Suppressor macrophage treated with lipopolysaccharide for 4 hours (primary cell): ENCODE measurements at places on chromosomes 4 and X.
A peak's percentile ranks its signal among the peaks of the same experiment; 100 is the strongest.

GRCh38 chr4:158605393-158605792, 66.3 kb downstream of the C4orf46 start:
- no peak for DNase-seq

DNA sequence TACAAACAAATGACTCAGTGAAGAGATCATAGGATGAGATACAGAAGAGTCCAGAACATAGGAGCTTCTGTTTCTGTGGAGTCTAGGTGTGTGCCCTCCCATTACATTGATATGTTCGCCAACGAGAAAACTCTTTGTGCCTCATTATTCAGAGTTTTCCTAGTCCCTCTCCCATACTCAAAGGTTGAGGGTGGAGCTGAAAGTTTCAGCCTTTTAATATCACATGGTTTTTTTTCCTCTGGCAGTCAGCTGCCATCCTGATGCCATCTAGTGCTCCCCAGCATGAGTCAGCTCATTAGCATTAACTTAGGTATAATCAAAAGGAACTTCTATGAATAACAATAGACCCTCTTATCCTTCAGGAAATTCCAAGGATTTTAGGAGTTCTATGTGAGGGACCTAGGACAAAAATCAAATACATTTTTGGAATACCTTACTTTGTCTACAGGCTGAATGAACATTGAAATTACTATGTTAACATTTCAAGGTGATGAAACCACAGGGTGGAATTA, 559.6 kb upstream of the AMOT start:
- no peak for DNase-seq

- DNase-seq = no peak
Observed at GRCh38 chrX:28549838-28550237, 37.4 kb upstream of the IL1RAPL1 start.

- DNase-seq = no peak
Observed at GRCh38 chr4:168836490-168836889, 173.6 kb downstream of the CBR4 start.

- no peak for DNase-seq
Observed at GRCh38 chr4:87192145-87192919, 28.1 kb downstream of the KLHL8 start.

DNA sequence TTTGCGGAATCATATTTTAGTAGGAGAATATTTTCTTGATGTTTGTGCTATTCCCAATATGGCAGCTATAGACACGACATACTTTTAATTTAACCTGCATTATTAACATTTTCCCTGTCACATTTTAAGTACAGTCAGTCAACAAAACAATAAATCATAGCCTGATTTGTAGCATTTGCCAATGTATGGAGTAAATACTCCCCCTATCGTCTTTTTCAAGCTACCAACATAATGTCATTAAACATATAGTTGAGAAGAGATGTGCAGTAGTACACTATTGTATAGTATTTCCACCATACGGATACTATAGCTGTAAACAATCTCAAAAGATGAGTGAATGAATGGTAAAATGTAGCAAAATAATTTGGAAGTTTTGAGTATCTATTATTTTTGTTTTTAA, 303.7 kb upstream of the MAGEB2 start:
- DNase-seq = no peak

DNA sequence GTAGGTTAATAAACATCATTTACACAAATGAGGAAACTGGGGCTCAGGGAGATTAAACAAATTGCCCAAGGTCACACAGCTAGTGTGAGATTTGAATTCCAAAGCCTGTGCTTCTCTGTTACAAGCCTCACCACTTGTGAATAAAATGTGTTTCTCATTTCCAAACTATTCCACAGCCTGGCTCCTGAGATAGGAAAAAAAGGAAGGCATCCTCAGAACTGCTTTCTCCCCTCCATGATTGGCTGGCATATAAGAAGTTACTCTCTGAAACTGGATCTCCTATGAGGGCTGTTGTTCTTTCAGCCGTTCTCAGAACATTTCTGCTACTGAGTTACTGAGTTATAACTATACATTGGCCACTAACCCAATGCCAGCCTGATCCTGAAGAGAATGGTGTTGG, 237.9 kb downstream of the MAML3 start:
- no peak for DNase-seq

- peak; percentile 5 for DNase-seq
Observed at GRCh38 chrX:57453901-57454300, 137.9 kb upstream of the ZXDB start.

DNA sequence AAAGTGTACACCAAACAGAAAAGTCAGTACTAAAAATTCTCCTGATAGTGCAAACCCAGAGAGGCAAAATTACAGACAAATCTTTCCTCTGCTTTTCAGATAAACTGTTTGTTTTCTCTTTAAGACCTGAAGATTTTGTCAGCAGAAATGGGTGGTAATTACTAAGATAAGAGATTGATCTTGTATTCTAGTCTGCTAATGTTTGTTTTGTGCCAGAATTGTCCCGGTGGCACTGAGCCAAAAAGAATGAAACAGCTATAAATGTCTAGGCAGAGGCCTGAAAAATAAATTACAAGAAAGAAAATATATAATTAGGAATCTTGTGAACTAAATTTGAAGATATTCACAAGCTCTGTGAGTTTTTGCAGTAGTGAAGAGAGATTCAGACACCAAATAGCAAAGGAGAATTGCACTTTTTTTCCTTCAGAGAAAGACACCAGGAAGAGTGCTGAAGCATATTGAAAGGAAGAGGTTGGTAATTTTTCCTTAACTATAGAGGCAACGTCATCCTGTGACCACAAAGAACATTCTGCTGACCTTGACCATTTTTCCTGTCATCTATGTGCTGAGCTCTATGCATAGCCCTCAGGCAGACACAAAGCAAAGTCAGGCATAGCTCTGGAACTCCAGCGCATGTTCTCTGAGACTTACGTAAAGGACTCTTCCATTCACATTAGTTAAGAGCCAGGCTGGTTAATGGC, 314.5 kb upstream of the RASGEF1B start:
- peak; percentile 35 for DNase-seq

DNA sequence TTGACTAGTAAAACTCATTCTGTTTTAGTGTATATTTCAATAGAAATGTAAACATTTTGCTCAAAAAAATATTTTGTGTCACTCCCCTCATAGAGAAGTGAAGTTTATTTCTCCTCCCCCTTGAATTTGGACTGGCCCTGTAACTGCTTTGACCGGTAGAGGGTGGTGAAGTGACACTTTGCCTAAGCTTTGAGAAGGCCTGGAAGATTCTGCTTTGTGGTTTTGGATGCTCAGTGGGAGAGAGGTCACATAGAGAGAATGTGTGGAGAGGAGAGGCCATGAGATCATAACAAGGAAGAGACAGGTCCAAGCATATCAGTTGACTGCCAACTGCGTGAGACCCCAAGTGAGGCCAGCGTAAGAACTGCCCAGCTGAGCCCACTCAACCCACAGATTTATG, 19.1 kb upstream of the ARX start:
- no peak for DNase-seq

DNA sequence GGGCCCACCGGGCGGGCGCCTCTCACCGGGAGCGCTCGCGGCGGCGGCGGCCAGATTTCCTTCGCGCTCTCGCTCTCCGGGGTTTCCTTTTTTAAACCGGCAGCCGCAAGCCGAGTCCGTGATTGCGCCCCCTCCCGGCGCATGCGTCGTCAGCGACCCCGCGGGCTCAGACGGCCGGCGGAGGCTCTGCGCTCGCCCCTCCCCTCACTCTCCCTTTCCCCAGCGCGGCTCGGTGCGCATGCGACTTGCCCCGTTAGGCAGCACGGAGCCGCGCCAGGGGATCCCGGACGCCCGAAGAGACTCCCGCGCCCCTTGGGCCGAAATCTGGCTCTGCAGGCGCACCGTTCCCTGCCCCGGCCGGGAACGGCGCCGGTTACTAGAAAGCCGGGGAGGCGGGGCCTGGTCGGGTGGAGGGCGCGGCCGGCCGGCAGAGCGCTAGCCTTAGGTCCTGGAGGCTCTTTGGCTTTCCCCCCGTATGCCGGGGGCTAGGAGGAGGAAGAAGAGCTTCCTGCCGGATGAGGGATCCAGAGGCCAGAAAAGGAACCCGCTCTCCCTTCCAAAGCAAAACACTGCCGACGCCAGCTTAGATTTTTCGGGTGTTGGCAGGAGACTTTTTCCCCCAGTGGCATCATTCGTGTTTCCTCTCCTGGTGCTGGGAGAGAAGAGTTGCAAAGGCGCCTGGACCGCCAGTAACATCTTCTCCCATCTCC, at the start of gene CLOCK:
Gene CLOCK, minus strand, starts transcription at position 154 of the 710 bp plus-strand sequence. CDS start 64,124 bp downstream, outside the sequence.
- peak; percentile 89 for DNase-seq

GRCh38 chrX:66728818-66729271, 90.0 kb upstream of the EDA2R start:
- peak; percentile 31 for DNase-seq

DNA sequence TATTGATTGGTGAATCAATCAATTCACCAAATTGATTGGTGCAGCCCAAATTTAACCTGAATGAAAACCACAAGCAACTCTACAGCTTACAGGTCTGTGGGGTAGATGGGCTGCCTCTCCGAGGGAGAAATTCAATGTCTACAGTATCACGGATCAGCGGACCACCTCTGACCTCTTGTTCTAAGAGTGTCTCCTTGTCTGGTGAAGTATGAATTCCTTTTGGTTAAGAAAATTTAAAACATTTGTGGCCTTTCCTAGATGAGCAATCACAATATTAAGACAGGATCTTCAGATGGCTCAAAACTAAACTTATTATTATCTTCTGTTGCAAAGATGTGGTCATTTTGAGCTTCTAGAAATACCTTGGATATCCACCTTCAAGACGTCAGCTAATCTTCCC, 153.3 kb downstream of the IL15 start:
- DNase-seq = no peak

- DNase-seq = no peak
Observed at GRCh38 chr4:82136161-82136801, 237.5 kb downstream of the HNRNPD start.

DNA sequence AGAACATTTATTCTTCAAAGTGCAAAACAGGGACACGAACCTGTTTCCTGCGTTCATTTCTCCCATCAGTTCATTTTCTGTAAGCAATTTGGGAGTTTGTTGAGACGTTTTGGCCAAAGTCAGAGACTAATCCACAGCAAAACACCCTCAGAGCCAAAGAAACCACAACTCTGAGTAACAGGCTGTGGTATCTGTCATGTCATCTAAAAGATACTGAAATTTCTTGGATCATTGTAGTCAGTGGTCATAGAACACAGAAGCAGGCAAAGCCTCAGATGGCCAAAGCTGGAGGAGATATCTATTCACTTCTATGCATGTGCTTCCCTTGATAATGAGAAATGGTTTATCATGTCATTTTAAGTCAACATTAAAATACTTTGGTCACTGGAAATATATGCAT, 485.6 kb upstream of the GALNT7 start:
- DNase-seq = no peak

GRCh38 chrX:153775293-153776119, 5.3 kb upstream of the SRPK3 start:
- DNase-seq = no peak

GRCh38 chrX:38662640-38663039, 101.3 kb downstream of the TSPAN7 start:
- no peak for DNase-seq

GRCh38 chr4:22824091-22824490, 131.4 kb downstream of the GBA3 start:
- no peak for DNase-seq

GRCh38 chr4:53906606-53907190, 157.7 kb downstream of the CHIC2 start:
- no peak for DNase-seq

DNA sequence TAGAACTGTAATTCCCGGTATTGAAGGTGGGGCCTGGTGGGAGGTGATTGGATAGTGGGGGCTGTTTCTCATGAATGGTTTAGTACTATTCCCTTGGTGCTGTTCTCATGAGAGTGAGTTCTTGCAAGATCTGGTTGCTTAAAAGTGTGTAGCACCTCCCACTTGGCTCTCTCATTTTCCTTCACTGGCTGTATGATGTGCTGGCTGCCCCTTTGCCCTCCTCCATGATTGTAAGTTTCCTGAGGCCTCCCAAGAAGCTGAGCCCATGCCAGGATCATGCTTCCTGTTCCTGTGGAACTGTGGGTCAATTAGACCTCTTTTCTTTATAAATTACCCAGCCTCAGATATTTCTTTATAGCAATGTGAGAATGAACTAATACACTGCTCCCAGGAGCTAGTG, 8.7 kb downstream of the ANXA10 start:
- DNase-seq = no peak

- DNase-seq = no peak
Observed at GRCh38 chrX:15384304-15384703, at the start of gene VEGFD. TSS of gene VEGFD (minus strand) at chrX:15384413. CDS start at chrX:15383946, 467 bp downstream.

- no peak for DNase-seq
Observed at GRCh38 chr4:145934434-145935047, 4.1 kb downstream of the ZNF827 start.

DNA sequence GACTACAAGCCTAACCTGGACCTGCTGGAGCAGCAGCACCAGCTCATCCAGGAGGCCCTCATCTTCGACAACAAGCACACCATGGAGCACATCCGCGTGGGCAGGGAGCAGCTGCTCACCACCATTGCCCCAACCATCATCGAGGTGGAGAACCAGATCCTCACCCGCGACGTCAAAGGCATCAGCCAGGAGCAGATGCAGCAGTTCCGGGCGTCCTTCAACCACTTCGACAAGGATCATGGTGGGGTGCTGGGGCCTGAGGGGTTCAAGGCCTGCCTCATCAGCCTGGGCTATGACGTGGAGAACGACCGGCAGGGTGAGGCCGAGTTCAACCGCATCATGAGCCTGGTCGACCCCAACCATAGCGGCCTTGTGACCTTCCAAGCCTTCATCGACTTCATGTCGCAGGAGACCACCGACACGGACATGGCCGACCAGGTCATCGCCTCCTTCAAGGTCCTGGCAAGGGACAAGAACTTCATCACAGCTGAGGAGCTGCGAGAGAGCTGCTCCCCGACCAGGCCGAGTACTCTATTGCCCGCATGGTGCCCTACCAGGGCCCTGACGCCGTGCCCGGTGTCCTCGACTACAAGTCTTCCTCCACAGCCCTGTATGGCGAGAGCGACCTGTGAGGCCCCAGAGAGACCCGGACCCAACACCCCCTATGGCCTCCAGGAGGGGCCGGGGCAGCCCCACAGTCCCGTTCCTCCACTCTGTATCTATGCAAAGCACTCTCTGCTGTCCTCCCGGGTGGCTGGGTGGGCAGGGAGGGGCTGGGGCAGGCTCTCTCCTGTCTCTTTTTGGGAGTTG, 486.2 kb downstream of the TRAM1L1 start:
- no peak for DNase-seq

DNA sequence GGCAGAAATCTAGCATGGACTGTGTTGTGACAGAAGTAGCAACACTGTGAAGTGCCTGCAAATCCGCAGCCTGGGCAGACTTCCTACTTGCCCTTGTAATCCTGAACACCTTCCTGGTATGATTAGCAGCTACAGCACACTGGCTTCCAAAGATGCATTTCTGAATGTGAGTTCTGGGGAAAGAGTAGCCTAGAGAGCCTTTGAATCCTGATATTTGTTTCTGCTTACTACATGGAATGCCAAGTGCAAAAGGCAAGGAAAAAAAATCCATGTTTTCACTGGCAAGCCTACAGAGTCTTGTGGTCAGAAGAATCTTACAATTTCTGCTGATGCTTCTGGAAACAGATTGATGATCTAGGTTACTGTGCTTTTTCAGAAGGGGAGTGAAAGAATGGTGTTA, 223.7 kb downstream of the COL25A1 start:
- no peak for DNase-seq

DNA sequence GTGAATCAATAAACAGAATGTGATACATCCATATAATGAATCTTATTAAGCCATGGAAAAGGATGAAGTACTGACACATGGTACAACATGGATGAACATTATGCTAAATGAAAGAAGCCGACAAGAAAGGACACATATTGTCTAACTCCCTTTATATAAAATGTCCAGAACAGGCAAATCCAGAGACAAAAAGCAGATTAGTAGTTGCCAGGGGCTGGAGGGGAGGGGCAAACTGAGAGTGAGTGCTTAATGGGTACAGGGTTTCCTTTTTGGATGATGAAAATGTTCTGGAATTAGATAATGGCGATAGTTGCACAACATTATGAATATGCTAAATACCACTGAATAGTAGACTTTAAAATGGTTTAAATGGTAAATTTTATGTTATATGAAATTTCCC, 17.4 kb downstream of the ADGRG4 start:
- no peak for DNase-seq
